Ureter (tissue), 1 donor: ENCODE measurements at places on chromosomes 7 and 10.

DNA sequence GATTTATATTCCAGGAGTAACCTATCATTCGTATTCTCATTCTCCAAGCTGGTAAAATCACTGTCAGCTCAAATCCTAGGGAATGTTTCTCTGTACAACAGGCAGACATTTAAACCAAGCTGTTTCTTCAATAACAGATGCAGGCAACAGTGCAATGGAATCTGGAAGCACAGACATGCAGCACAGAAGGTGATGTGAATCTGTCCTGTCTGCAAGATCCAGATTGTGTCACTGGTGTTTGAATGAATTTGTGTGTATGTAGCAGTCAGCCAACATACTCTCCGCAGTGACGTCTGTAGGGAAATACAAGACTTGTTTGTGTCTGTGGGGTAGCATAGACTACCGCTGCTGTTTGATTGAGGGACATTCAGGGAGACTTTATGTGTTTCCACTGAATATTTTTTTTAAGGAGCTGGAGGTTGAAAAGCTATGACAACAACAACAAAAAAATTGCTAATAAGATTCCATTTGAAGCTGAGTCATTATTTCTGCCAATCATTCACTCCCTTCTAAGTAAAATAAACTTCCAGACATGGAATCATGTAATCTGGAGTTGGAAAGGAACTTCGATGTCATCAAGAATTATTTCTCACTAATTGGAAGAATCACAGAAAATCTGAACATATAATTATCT, 122.9 kb upstream of the MYO3A start:
- no peak for DNase-seq

DNA sequence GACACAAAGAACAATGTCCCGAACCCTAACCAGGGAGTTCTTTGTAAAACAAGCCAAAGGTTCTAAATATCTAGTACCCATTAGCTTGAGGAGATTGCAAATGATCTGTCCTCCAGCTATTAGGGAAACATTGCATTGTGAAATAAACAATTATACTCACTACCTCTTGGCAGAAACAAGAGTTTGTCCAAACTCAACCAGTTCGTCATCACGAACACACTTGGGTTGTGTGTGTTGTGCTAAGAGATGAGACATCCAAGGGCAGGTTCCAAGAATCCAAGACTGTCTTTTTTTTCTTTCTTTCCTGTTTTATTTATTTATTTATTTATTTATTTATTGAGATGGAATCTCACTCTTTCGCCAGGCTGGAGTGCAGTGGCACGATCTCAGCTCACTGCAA, 793.1 kb upstream of the AUTS2 start:
- no peak for DNase-seq

- no peak for DNase-seq
Observed at GRCh38 chr7:70005891-70006260, 407.6 kb downstream of the AUTS2 start.

DNA sequence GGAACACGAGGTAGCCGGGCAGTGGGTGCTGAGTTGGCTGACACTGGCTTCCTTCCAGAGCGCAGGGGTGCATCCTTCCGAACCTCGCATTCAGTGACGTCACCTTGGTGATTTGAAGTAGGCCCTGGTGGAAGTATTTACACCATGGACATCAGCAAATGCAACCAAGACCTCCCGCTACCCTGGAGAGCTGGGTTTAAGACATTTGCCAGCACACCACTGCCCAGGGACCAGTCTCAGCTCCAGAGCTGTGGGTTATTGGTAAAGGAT, 106.4 kb upstream of the GPR26 start:
- DNase-seq = no peak

DNA sequence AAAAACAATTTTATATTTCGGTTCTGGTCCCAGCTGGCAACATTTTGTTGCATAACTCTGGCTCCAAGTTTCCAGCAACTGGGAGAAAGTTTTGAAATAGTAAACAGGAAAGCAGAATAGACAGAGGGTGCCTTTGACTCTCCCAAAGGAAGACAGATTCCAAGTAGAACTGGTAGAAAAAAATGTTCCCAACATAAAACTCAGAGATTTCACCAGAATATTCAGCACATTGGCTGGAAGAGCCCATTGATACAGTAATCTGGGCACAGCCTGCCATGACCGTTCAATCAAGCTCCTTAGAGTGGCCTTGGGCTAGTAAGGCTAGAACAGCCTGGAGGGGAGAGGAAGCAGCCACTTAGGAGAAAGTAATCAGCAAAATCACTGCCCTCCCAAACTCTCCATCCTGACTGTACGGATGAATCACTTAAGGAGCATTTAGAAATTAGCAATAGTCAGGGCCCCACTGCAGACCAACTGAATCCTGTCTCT, 120.4 kb downstream of the CUBN start:
- DNase-seq = no peak

- DNase-seq = no peak
Observed at GRCh38 chr10:81013771-81014170, 476.1 kb downstream of the SH2D4B start.

GRCh38 chr7:44273681-44274622, 51.4 kb downstream of the CAMK2B start:
- DNase-seq = no peak

DNA sequence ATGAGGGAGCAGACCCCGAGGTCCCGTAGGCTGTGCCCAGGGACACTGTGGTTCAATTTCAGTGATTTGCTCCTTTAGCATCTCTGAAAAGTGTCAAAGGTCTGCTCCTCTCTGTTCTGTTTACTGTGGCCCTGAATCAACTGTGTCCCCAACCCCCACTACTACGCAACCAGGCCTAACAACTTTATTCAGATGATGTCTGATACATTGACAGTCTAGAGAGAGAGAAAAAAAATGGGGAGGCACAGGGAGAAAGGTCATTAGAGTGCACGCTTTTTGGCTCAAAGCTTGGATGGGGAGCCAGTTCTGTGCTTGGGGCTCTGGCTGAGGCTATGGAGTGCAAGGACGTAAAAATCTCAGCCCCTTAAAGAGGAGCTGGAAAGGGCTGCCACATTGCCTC, 77.9 kb downstream of the FAM107B start:
- DNase-seq = no peak

DNA sequence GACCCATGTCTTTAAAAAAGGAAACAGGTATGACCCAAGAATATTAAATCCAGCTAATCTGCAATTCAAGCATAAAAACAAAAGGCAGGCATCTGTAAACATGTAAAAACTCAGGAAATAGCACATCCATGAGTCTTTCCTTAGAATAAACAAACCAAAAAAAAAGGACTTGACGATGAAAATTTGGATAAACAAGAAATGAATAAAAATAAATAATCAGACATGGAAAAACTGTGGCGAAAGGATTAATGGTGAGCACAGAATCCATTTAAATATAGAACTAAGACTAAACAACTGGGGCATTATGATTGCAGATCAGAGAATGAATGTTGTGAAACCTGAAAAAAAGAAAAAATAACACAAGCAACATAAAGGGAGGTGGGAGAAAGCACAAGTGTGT, 170.1 kb downstream of the DOCK4 start:
- DNase-seq = no peak

DNA sequence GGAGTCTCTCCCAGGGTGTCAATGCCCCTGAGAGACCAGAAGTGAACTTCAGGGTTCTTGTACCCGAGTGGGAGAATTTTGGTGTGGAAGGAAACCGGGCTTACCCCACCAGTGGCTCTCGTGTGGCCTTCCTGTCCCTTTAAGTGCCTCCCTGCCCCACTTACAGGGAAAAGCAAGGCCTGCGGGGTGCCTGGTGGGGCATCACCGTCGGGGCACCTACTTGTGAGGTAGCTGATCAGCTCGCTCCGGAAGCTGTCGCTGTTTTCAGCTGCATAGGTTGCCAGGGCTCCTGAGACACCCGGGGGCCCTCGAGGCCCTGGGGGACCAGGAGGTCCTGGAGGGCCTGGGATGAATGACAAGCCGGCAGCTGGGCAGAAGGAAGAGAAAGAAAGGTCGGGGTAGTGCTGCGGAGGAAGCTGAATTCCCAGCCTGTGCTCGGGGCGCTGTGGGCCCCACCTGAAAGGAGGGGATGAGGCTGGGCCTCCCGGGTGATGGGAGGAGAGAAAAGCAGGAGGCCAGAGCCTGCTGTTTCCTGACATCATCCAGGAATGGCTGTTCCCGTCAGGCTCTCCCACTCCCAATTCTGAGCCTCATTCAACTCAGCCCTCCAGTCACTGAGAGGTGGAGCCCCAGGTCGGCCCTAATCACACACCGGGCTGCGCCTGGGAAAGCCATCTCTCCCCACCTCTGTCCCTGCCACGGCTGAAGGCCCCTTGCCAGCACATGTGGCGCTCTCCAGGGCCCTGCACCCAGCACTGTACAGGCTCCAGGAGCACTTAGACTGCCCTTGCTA, 51.1 kb downstream of the COL17A1 start:
- no peak for DNase-seq

DNA sequence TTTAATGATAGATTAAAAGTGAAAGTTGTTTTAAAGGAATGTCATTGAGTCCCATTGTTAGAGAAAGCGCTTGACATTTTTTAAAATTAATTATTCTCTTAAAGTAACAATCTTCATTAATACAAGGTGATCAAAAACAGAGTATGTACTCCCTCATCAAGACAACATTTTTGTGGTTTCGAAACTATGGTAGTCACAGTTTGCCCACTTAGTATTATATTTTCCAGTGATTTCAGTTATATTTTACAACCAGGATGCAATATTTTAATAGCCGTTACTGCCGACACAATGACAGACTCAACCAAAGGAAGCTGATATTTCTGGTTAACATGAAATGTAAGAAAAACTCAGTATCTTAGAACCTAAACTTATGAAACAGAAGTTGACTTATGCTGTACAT, 31.3 kb downstream of the MKX start:
- no peak for DNase-seq

DNA sequence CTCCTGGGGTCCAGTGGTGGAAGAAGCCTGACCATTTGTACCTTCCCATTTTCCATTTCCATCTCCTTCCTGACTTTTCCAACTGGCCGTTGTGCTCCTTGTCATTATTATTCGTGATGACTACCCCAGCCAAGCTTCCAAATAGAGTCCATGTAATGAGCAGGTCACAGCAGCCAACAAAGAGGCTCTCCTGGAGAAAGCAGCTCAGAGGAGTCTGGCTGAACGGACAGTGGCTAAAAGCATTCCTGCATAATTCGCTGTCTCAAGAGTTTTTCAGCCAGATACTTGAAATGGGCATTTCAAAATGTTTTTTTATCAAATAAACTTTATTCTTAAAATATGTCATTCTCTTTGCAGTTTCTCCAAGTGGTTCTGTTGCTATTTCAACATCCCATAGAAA, 458.6 kb downstream of the INHBA start:
- no peak for DNase-seq
